ENCODE measurements at places on chromosomes 5 and 9.
A peak's percentile ranks its signal among the peaks of the same experiment; 100 is the strongest.

- no peak for DNase-seq
Observed at GRCh38 chr9:92749934-92750315, 14.7 kb downstream of the BICD2 start.

GRCh38 chr9:79471580-79472543 is 99.9 kb upstream of the TLE4 start:
- DNase-seq = peak; percentile 14

GRCh38 chr5:53037141-53037859 is 48.1 kb downstream of the ITGA2 start:
- no peak for DNase-seq

GRCh38 chr9:131405428-131405827 is 11.5 kb downstream of the PRRC2B start:
- DNase-seq = no peak

DNA sequence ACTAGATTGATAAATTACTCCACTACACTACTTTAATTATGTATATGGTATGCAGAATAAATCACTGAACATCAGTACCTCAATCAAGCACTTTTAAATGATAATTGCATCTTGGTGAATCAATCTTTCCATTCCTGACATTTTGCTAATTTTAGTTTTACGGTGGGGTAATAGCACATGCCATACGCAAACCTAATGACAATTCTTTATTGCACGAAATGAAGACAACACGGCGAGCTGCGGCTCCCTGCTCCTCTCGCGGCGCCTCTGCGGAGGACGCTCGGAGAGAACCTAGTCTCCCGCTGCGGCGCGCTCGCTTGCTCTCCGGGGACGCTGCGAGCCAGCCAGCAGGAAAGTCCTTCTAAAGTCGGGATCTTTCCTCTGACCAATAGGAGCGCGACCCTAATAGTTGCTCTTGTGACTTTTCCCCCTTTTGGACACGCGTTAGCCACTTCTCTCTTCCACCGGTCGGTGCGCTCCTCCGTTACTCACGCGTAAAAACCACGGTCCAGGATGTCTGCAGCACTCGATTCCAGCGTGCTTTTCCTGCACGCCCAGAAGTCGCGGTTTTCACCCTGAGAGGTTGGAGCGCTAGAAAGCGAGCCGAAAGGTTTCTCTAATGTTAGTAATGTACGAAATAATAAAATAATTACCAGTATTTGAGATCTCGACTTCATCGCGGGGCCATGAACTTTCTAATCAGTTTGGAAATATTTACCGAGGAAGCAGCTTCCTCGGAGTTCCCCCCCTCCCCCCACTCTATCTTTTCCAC is 1.0 kb upstream of the MEF2C start:
- DNase-seq = no peak

DNA sequence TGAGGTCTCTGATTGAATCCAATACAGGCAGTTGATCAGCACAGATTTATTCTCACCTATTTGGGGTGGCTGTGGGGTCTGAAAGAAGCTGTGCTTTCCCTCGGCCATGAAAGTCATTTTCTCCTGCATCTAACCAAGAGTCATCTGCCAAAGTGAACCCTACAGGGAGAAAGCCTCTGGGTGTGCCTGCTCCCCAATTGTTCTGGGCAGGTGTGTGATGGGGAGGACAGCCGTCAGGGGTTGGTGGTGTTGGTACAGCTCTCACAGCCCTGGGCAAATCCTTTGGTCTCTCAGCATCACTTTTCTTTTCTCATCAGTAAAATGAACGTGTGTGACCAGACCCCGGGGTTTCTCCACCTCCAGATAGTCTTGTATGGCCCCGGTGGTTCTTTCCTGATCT is 2.5 kb downstream of the PHF2 start:
- no peak for DNase-seq

GRCh38 chr5:181215997-181216989 is 6.8 kb upstream of the TRIM41 start:
- DNase-seq = no peak

- no peak for DNase-seq
Observed at GRCh38 chr9:136056546-136057235, 38.4 kb downstream of the NACC2 start.
